Activated T-helper 1 cell treated with anti-CD3 and anti-CD28 coated beads, Interleukin-2, amount 50 U/mL, for 16 hours (primary cell): ENCODE measurements at places on chromosomes 3 and 15.

DNA sequence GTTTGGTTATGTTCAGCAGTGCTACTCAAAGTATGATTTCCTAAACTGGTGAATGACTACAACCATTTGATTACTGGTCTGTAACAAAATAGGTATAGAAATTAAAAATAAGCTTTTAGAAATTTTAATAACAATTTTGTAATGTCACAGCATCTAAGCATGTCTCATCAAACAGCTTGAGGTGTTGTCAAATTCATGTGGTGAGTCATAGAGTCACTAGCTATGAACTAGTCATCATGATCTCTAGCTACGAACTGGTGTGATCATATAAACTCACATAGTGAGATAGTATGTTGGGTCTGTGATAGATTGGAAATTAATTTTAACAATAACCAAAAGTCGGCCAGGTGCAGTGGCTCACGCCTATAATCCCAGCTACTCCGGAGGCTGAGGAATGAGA is 213.9 kb upstream of the RBMS3 start:
- DNase-seq: no peak

DNA sequence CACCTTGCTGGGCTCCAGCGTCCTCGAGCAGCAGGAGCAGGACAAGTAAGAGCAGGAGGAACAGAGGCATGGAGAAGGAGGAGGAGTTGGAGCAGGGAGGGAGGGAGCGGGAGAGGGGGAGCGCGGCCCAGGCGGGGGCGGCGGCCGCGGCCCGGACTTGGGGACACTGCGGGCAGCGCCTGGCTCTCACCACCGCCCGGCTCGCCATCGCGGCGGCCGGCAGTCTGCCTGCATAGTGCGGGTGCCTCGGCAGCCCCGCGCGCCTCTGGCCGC is 440 bp downstream of the DCBLD2 start:
- DNase-seq: no peak

DNA sequence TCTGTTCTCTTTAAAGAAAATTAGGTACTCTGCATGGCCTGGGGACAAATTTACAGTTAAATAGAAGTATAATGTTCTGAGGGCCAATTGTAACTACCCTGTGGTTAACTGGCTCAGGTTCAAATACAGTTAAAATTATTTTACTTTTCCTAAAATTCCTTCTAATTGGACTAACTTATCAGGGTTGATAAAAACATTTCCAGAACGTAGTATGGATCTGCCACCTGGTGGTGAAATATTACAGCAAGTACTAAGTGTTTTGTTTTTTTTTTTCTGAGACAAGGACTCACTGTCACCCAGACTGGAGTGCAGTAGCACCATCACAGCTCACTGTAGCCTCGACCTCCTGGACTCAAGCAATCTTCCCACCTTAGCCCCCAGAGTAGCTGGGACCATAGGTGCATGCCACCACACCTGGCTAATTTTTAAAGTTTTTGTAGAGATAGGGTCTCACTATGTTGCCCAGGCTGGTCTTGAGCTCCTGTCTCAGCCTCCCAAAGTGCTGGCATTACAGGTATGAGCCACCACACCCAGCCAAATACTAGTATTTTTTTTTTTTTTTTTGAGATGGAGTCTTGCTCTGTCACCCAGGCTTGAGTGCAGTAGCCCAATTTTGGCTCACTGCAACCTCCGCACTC is 29.2 kb downstream of the NEO1 start:
- DNase-seq: no peak

GRCh38 chr3:76900596-76900995 is 139.3 kb upstream of the ROBO2 start:
- no peak for DNase-seq

DNA sequence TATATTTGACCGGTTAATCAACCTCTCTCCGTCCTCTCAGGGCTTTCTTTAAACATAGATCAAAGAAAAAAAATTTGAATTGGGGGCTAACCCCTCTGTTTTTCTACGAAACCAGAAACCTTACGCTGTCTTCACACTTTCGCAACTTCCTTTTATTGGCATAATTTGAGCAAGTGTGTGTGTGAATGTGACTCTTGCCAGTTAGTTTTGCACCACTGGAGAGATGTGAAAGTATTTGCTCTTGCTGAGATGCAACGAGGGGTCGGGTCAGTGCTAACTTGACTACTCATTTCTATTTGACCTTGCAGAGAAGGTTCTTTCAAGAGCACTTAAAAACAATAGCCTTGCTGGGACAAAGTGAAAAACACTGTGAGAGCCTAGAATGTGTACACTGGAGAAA is 81.2 kb downstream of the FAM43A start:
- no peak for DNase-seq

DNA sequence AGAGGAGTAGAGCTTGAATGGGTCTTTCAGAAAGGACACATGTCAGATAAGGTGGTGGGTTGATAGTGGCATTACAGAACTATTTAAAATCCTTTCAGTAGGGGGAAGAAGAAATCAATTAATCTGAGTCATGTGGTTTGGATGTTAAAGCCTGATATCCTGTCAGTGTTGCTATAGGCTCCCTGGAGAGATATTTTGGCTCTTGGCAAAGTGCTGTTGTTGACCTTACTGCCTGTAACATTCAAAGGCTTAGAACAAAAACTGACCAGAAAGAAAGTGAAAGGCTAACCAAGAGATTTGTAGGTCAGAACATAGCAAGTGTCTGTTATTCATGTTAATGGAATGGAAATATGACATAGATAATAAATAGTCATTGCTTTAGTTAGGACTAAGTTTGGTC is 552.9 kb downstream of the DIPK2A start:
- DNase-seq: no peak

GRCh38 chr3:186596568-186597287 is 16.1 kb upstream of the AHSG start:
- DNase-seq: no peak

- no peak for DNase-seq
Measured at GRCh38 chr3:22496641-22497040, 706.5 kb upstream of the UBE2E2 start.

GRCh38 chr15:42275780-42276391 is 2.7 kb upstream of the TMEM87A start:
- no peak for DNase-seq

DNA sequence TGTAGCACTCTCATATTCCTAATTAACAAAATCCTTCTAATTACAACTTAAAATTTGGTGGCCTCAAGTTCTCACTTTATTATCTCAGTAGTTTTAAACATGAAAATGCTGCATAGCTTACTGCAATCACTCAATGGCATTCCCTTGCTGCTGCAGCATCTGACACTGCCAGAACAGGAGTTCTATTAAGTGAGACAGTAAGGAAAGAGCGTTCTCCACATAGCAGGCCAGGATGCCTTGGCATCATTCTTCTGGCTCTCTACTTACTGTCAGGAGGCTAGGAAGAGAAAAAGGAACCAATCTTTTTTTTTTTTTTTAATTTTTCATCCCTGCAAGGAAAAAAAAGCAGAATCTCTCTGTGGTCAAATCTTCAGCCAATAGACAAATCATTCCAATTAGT is 3.2 kb downstream of the CNBP start:
- DNase-seq: no peak

- DNase-seq: no peak
Measured at GRCh38 chr15:35519541-35520149, 26.3 kb downstream of the DPH6 start.

GRCh38 chr15:66746231-66746605 is 44.2 kb downstream of the SMAD6 start:
- no peak for DNase-seq

DNA sequence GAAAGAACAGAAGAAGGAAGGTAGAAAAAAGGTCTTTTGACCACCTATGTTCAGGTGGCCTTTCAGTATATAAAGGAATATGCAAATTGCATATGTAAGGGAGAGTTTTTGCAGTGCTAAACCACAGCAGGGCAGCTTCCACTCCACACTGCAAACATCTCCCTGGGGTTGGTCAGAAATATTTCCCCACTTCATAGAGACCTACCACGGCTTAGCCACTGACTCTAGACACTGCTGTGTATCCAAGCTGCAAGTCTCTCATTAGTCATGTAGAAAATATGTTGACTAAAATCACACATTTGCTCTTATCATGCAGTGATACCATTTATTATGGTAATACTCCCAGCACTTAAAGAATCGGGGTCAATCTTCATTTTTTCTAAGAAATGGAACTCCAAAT is 214.9 kb upstream of the NR2F2 start:
- no peak for DNase-seq

- DNase-seq: no peak
Measured at GRCh38 chr15:62962101-62962995, 80.2 kb upstream of the TPM1 start.

DNA sequence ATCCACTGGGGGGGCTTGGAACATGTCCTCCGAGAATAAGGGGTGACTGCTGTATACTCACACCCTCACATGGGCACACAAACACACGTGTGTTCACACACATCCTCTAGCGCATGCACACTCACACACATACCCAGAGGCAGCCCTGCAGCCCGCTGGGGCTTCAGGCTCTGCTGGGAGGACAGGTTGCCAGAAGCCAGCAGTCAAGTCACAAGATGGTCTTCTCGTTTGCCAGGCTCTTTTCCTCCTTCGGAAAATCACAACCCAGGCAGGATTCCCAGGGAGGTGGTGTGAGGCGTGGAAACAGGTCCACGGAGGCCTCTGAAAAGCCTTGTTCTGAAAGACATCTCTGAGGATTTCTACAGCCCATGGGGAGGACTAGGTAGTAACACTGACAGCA is 26.8 kb downstream of the MEGF11 start:
- no peak for DNase-seq

DNA sequence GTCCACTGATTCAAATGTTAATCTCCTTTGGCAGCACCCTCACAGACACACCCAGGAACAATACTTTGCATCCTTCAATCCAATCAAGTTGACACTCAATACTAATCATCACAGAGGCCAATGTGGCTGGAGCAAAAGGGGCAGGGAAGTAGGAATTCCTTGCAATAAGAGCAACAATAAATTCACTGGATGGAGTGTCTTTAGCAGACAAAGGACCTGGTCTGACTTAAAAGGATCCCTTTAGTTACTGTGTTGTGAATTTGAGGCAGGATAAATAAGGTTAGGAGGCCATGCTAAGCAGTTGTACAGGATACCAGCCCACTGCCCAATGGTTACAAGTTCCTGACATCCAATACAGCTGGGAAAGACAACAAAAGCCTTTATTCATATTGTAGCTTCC is 12.3 kb upstream of the GFM1 start:
- DNase-seq: no peak

DNA sequence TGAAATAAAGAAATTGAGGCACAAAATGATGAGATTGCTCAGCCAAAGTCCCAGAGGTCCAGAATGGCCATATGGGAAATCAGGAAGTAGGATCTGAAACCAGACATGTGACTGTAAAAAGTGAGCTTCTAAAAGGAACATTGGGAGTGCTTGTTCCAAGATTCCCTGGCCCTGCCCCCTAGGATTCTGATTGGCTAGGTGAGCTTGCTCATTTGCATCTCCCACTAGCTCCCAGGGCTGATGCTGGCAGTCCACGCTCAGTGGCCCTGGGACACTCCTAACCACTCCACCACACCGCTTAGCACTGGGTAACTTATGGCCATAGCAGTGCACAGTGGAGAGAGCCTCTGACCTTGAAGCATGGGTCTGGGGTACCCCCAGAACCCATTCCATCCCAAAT is 326.7 kb downstream of the NTRK3 start:
- DNase-seq: no peak

DNA sequence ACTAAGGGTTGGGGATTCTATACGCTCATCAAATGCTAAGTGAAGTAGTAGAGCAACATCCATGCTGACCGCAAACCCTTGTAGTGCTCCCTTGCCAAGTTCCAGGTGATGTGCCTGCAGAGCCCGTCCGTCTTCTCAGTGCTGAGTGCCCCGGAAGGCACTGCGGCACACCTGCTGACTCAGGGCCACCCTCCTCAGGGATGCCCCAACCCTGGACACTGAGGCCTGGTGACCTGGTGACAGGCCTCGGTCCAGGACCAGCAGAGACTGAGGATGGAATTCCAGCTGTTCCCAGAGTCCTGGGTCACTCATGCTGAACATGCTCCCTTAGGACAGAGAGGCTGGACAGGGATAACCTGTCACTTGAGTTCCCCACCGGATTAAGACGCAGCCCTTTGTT is 422.5 kb downstream of the OCA2 start:
- no peak for DNase-seq

- no peak for DNase-seq
Measured at GRCh38 chr3:114363554-114364202, 69.8 kb downstream of the TIGIT start.

- DNase-seq: no peak
Measured at GRCh38 chr15:67807141-67807540, 18.2 kb upstream of the SKOR1 start.

DNA sequence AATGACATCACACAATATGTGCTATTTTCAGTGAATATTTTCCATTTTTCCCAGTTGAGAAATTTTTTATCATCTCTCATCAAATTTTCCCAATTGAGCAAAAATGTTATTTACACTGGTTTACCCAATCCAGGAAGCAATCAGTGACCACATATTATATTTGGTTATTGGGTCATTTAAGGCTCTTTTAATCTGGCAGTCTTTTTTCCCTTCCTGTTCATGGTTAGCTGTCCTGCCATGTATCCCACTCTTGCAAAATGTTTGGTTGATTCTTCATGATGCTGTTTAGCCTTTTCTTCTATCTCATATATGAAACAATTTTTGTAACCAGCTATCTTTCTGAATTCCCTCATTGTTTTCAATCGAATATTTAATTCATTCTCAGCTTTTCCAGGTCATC is 626.0 kb downstream of the RBMS3 start:
- no peak for DNase-seq

DNA sequence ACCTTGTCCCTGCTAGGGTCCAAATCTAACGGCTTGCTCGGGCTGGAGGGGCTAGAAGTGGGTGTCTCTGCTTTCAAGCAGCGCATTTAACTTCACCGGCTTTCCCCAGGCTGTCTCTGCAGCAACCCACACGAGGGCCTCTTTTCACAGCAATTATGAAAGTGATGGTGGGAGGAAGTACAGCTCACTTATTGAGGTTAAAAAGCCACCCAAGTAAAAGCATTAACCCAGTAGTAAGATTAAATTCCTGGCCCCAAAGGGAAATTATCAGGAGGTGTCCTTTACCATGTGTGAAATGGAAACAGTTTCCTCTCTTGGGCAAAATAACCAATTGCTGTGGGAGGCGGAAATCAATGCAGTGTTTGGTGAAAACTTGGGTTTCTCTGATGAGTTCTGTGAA is 41.1 kb downstream of the NGRN start:
- DNase-seq: no peak

DNA sequence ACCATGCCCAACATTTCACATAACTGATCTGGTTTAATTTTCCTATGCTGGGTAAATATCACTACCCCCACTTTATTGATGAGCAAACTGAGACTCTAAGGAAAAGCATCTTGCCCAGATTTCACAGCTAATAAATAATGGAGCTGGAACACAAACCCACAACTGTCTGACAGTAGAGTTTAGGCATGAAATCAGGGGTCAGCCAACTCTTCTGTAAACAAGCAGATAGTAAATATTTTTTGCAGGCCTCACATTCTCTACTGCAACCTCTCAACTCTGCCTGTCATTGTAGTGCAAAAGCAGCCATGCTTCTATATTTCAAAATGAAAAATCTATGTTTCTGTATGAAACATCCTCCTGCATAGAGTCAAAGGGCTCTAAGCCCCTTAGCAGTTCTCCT is 111.5 kb downstream of the ERC2 start:
- no peak for DNase-seq

GRCh38 chr3:54817628-54818027 is 110.2 kb downstream of the LRTM1 start:
- no peak for DNase-seq

GRCh38 chr3:49787182-49787464 is 781 bp upstream of the IP6K1 start:
- no peak for DNase-seq

- DNase-seq: no peak
Measured at GRCh38 chr3:72213296-72214065, 428.5 kb upstream of the PROK2 start.
